ENCODE measurements at places on chromosomes 7 and 10.

DNA sequence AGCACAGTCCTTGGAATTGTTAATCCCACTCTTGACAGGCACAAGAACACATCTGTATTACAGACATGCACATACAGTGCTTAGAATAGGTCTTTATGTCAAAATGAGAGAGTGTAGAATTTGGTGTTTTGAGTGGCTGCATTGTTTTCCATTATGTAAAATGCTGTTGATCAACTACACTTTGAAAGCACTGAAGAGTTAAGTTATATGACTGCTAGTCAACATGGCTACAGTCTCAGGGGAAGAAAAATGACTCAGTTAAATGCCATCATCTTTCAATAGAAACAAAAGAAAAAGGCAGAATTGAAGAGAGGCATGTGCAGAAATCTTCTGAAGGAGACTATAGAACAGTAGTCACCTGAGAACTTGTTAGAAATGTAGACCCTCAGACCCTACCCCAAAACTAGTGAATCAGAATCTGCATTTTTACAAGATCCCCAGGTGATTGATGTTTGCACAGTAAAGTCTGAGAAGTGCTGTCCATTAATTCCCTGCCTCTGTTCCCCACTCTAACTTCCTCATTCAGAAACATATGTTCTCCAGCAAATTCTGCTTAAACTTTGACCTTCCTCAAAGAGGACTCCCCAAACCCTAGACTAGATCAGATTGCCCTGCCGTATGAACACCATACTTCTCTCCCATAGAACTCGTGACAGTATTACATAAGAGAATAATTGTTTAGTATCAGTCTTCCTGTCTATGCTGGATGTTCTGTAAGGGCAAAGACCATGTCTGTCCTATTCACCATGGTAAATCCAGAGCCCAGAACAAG, 16.0 kb downstream of the SND1 start:
- no peak for DNase-seq

DNA sequence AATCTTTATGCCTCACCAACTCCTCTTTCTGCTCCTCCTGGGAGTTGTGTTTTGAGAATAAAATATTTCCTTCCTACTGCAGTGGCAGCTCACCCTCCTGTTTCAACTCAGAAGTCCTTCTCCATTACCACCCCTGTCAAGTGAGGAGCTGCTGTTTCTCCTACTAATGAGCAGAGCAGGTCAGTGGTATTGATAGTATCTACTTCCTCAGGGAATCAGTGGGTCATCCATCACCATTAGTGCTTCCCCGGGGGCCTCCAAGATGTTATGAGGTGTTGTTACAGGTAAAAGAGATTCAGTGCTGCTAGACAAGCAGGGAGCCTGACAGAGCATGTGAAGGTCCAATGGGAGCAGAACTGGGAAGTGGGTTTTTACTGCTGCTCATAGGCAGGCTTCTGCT, 795.2 kb downstream of the REEP3 start:
- no peak for DNase-seq

DNA sequence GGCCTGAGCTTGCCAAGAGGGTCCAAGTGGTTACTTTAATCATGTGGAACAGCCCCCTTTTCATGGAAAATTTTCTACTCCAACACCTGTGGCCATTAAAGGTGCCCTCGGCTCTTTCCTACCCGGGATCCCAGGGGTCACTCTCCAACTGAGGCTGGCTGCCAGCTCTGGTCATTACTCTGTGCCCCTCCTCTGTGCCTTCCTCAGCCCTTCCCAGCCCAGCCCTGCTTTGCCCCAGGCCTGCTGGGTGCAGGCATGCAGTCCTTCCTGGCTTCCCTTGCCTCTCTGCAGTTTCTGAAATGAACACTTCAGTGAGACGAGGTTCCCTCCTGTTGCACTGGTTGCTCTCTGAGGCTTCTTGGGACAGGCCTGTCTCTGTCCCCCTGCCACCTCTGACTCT, 951.1 kb upstream of the ZNF722 start:
- DNase-seq, result no peak

- no peak for DNase-seq
Measured at GRCh38 chr7:107915541-107915940, 24.6 kb downstream of the DLD start.

DNA sequence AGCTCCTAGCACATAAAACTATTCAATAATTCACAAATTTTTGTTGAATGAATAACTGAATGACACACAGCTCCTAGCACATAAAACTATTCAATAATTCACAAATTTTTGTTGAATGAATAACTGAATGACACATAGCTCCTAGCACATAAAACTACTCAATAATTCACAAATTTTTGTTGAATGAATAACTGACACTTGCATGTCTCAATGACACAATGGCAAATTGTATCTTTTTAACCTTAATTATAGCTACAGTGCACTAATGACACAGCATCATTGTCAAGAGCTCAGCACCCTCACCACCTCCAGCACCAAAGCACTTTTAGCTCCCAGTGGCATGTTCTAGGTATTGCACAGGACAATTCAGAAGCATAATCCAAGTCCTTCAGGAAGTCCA, 131.6 kb downstream of the PDE1C start:
- DNase-seq, result no peak

Measured in stimulated activated CD8-positive, alpha-beta memory T cell treated with anti-CD3 and anti-CD28 coated beads, Interleukin-7, amount 100 ng/mL, for 48 hours (primary cell).